ENCODE measurements at places on chromosomes 7 and 10.

DNA sequence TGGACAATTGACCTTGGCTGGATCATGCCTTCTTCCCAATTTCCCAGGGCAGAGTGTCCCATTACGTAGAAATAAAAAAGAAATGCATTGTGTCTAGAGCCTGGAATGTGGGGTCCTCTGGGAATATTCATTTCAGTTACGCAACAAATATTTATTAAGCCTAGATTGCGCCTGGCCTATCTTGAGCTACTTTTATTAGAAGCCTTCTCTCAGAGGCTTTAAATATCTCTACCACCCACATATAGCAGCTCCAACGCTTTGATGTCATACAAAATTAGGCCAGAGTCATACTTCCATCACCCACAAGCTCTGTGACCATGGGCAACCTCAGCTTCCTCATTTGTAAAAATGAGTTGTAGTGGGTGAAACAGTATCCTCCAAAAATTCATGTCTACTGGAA, 24.9 kb upstream of the CARD11 start:
- no peak for DNase-seq

- DNase-seq, result no peak
Measured at GRCh38 chr10:13001041-13001886, at the start of gene CCDC3. Gene CCDC3, minus strand, starts transcription at chr10:13001713. Its CDS starts 143 bp downstream, at chr10:13001570.

- DNase-seq, result no peak
Measured at GRCh38 chr10:17443707-17444387, 10.5 kb downstream of the ST8SIA6 start.

DNA sequence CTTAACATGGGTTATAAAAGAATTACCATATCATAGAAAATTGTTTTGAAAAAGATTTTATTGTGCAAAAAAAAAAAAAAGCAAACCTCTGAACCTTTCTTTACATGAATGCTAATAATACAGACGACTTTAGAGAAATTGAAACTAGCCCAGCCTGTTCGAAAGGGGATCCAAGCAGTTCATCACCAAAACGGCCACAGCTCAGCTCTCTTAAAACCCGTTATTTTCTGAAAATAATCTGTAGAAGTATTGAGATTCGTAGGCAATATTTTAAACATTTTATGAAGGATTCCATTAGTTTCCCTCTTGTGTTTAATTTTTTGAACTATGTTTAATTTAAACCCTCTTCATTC, 9.9 kb upstream of the GSAP start:
- no peak for DNase-seq

- no peak for DNase-seq
Measured at GRCh38 chr10:34198953-34199352, 616.1 kb downstream of the PARD3 start.

DNA sequence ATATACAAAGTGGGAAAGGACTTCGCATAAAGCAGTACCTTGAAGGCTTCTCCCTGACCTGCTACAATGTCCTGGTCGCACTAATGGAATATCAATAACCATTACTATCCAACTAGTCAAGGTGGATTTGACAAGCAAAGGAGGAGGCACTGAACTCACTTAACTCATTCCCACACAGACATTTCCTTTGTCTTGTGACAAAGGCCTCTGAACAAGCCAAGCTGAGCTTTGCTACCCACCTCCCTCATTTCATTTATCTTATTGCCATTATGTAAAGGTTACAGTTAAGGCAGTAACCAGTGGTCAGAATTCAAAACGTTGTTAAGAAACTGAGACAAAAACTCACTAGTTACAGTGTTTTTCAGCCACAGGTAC, 7.3 kb downstream of the ELMO1 start:
- DNase-seq, result no peak

DNA sequence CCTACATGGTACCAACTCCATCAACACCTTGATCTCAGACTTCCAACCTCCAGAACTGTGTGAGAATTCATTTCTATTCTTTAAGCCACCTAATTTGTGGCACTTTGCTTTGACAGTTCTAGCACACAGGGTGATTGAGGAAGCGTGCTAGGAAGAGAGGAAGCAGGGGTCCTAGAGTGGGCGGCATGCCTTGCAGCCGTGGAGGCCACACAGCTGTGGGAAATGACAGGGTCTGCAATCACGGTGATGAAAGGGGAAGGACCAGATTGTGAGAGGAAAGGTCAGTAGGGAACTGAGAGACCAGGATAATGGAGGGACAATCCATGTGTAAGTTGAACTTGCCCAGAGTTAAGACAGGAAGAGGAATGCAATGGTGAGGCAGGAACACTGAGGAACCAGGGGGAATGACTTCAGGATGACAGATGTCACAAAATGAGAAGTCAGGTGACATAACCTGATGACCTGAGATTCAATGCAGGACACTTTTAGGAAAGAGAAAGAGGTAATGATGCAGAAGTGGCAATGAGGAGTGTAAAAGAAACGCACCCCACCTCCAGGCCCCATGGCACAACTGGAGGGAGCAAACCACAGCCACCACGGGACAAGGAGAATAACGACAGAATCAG, 87.3 kb upstream of the PIK3CG start:
- no peak for DNase-seq

- no peak for DNase-seq
Measured at GRCh38 chr10:121448766-121449421, 149.3 kb downstream of the FGFR2 start.

DNA sequence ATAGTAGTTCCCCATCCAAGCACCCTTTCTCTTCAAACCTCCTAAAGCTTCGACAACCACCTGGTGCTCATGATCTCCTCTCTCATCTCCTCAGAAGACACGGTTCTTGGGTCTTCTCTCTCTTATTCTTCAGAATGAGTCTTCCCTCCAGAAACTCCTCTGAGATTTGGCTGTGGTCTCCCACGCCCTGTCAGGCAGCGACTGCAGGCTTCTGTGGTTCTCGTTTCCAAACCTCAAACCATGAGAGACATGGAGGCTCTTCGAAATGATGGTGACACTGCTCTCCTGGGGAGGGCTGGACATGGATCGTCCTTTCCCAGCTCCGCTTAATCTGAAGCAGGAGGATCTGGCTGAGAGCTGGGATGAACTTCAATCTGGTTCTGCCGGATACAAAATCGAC, 78.6 kb upstream of the PITRM1 start:
- no peak for DNase-seq

GRCh38 chr10:6163364-6164270, 39.1 kb upstream of the PFKFB3 start:
- peak; percentile 88 for DNase-seq

GRCh38 chr10:34503704-34504103, 311.4 kb downstream of the PARD3 start:
- no peak for DNase-seq

DNA sequence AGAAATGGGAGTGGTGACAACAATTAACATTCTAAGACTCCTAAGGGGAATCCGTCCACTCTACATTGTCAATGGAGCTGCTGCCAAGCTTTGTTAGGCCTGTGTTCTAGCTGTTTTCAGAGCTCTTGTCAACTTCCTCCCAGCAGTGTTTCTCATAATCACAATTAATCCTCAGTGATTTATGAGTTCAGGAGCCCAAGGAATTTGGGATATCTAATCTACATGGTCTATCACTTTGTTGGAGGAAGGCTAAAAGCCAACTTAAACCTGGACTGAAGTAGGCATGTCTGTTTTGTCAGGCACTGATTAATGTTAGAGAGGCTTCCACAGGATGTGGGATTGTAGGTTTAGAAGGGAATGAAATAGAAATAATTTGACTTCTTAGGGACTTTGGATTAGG, 10.2 kb upstream of the OR2F2 start:
- DNase-seq, result no peak

- no peak for DNase-seq
Measured at GRCh38 chr7:50633414-50633710, 68.2 kb upstream of the DDC start.

DNA sequence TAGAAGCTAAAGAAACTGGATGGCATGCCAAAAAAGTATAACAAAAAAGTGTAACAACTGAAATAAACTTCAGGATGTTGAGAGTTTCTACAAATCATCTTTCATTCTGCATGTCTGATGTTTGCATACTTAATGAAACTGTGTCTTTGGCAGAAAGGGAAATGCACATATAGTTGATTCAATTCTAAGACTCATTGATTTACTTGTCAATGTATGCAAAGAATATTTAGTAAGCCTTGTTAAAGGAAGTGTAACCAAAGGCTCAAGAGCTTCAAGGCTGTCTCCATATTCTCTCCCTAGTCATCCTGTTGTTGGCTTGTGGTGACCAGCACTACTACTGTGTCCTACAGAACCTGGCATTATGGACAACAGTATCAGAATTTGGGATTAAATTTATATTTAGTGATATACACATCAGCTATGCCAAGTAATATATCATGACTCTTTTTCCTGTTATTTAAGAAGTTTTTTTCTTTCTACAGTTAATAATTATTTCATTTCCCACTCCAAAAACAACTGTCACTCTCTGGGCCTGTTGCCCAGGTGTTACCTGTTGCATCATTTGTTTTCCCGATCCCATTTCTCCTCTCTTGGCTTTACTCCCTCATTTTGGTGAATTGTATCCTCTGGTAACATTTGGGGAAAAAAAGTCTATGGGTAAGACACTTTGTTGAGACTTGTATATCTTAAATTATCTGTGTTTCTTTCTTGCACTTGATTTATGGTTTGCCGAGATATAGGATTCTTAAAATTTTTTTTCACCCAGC, 226.6 kb upstream of the BMPER start:
- DNase-seq, result no peak

- no peak for DNase-seq
Measured at GRCh38 chr7:13290975-13291374, 603.5 kb downstream of the ARL4A start.

DNA sequence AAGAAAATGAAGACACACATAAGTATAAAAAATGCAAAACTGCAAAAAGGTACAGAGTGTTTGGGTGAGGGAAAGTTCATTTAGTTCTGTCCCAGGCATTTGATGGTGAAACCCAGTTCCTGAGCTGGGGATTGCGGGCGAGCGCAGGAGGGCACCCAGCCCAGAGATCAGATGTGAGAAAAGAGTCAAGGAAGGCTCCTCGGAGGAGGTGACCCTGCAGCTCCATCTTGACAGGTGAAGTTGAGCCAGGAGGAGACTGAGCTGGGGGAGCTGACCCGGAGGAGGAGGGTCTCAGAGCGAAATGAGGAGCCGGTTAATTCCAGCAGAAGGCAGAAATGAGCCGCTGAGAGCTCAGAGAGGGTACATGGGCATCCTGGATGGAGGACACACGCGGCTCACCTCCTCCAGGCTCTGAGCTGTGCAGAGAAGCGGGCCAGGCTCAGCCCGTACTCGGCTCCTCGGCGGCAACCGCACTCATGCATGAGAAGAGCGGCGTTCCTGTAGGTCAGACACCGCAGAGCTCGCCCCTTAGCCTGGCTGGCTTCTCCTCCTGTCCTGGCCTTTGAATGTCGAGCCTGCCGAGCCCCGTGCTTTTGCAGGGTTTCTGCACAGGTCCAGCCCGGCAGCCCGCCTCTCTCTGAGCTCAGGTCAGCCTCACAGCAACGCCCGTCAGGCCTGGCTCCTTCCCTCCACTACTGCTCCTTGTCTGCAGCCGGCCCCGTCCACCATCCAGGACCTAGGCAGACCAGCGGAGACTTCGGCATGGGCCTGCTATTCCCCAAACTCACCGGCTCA, 9.5 kb upstream of the RAMP3 start:
- DNase-seq, result no peak

- no peak for DNase-seq
Measured at GRCh38 chr10:70803775-70804420, 11.8 kb upstream of the SGPL1 start.

DNA sequence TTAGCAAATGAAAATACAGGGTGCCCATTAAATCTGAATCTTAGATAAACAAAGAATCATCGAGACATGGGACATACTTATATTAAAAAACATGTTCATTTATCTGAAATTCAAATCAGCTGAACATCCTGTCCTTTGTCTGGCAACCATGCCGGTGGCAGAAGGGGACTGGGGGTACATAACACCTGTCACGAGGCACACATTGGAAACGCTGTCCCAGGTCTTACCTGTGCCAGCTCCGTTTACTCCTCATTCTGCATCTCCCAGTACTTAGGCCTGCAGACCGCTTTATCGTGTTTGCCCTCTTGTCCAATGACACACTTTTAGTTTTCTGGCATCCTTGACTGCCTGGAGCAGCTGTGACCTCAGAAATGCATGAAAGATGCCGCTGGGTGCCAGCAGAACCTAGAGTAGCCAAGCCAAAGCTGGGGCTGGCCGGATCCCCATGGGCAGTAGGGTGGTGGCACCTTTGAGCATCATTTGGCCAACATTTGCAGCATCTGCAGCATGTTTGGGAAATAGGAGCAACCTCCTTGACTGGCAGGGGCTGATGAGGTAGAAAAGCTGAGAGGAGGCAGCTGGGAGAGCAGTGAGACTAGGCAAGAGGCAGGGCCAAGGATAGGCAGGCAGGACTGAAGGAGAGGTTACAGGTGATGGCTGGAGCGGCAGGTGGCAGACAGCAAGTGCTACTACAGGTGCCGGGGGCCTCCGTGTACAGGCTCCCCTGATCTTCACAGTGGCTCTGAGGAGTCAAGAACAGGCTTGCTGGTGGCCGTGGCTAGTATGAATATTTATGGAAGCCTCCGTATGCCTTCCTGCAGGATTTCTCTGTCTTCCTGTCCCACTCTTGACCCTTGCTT, 62.3 kb upstream of the BTBD16 start:
- DNase-seq, result no peak

DNA sequence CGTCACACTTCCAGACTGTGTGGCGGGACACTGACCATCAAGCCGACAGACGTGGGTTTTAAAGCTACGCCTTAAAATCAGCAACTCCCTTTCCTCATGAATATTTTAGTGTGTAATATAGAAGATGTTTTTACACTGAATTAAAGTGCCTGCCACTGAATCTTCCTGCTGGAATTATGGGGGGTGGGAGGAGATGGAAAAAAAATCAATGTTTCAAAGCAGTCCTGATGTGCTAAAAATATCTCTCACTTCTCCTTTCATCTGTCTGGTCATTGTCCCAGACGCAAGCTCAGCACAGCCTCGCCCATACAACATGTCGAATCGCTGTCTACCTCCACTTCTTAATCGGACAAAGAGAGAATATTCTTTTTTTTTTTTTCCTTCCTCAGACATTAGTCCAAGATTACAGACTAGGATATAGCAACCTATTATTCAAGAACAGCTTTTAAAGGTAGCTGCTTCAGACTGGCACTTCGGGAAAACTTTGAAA, 165.1 kb upstream of the KLF14 start:
- no peak for DNase-seq

GRCh38 chr7:5671046-5671445, 110.4 kb downstream of the RNF216 start:
- no peak for DNase-seq

DNA sequence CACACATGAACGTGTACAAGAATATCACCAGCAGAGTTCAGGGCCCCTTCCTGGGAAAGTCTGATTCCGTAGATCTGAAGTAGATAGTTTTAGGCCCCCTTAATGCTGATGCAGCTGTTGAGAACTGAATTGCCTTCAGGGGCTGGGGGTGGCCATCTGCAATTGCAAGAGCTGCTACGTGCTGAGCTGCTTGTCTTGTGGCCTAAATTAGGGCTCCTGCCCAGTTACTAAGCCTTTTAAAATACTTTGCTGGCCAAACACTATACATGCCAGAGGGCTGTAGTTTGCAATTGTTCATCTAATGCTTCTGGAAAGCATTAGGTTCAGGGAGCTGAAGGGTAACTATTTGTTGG, 71.7 kb downstream of the TMEM178B start:
- DNase-seq, result no peak

Measured in T-helper 22 cell (primary cell).